ENCODE measurements at places on chromosomes 7 and 10.

DNA sequence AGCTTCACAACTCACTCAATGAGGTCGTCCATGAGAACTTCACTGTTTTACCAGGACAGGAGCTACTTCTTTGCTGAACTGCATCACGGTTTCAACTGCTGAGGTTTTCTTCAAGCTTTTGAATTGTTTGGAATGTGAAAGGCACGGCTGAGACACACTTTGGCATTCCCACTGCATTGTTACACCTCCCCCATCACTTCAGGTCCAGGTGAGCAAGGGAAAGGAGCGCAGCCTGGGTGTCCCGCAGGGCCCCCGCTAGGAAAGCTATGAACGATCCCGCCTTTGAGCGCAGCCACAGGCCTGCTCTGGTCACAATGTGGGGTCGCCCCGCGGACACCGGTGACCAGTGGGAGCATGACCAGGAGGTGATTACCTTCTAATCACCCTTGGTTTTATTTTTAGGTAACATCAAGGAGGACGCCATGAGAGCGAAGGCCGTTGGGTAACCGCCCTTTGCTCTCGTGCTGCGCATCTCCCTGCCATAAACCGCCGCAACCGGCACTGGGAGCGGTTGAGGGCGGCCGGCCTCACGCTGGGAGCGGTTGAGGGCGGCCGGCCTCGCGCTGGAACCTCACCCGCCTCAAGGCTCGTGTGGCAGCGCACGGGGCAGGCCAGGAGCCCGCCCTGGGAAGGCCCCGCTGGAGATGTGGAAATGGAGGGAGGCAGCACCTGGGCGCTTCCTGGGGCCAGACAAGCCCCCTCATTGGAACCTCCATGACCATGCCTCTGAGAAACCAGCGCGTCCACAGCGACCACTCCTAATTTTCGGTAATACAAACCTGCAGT, 50.9 kb upstream of the SGMS1 start:
- DNase-seq, result no peak

- DNase-seq, result no peak
These were observed 37.4 kb downstream of the DNAJC9 start for GRCh38 chr10:73209705-73210104.

DNA sequence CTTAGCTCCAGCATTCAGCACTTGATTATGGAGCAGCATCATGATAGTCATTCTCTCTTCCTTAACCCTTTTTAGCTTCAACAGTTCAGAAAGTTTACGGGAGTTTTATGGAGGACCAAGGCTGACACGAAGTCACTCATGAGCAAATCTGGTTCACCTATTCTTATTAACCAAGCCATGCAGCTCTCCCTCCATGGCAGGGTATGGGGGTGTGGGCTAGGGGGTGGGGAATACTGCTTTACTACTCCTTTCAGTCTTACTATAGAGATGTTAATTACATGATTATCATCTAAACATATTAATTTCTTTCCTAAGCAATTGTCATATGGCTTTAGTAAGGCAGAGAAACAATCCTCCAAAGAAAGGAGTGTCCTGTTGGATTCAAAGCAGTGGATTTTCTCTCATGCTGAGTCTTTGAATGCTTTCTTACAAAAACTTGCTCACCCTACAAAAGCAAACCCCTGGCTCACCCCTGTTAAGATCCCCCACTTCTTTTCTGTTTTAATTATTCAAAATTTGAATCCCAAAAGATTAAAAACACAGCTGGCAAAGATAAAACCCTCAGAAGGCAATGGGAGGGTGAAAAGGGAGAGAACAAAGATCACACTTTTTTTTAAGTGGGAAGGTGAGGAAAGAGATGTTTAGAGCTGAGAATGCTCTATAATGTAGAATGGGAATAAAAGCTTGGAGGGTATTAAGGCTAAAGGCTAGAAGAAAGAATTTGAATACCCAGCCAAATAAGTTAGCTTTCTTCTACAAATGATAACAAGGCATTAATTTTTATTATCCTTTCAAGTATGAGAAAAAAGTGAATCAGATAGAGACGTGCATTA, 46.4 kb upstream of the SEMA3E start:
- DNase-seq, result no peak

DNA sequence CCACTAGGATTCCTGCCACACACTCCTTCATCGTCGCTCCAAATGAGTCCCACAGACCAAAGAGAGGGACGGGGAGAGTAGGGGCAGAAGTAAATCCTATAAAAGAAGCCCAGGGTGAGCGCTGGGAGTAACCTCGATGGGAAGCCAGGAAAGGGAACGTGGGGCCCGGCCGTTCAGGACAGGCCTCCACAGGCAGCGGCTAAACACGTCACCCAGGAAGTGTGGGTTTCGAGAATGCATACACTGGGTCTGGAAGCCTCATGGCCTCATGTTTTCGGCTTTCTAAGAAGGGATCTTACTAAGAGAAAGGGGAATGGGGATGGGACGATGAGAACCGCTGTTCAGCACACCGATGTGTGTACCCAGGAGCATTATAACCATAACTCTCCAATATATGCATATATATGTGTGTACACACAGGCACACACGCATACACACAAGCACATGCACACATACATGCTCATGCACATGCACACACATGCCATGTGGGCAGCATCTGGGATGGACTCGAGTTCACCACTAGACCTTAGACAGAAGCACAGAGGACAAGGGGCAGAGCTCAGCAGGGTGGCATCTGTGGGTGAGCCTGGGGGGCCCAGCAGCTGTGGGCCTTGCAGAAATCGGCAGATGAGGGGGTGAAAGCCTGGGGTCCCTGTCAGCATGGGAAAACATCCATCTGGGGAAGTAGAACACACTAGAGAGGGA, 14.8 kb upstream of the CNPY1 start:
- DNase-seq, result no peak

DNA sequence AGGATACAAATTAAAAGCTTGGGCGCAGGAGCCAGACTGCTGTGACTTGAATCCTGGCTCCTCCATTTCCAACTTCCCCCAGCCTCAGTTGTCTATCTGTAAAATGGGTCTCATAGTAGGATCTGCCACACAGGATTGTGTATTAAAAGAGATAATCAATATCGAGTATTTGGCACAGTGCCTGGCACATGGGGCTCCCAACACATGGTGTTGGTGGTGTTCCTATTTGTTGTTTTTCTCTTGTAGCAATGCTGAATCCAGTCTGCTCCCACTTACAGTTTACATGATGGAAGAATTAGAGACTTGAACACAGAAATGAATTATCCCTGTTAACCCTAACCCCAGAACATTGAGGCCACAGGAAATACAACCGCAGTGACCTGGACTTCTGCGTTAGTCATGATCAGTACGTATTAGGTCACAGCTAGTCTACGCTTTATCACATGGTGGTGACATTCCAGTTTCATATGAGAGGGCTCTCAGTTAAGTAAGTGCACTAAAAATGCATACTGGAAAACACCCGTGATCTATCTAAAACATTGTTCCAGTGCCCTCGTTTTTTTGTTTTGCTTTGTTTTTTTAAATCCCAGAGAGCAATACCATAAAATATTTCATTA, 169.5 kb upstream of the KLF14 start:
- no peak for DNase-seq

GRCh38 chr7:22645418-22646181, 81.4 kb upstream of the IL6 start:
- DNase-seq, result no peak

DNA sequence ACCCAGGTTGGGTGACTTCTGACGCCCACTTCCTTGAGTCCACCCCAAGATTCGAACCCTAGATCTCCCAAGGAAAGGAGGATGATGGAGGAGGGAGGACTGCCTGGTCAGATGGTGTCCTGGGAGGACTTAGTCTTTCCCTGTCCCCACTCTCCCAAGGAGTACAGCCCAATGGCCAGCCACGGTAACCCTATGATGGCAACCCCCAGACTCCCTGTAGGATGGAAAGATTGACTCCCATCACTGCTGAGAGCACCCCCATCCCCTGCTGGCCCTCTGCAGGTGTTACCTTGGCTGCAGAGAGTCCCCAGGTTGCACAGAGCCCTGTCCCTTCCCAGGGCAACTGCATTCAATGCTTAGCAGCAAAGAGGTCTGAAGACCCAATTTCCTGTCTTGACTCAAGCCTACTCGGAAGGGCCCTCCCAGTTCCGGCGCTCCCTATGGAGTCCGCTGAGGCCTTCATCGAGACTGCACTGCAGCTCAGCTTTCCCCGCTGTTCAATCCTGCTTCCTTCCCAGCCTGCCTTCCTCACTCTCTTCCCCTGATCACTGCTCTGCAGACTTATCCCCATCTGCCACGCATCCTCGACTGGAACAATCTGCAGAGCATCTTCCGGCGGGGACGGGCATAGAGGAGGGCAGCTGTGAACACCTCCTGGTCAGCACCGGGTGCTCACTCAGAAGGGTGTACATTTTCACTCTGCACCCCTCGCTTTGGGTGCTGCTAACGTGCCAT, 50.8 kb upstream of the OCM2 start:
- DNase-seq, result no peak

DNA sequence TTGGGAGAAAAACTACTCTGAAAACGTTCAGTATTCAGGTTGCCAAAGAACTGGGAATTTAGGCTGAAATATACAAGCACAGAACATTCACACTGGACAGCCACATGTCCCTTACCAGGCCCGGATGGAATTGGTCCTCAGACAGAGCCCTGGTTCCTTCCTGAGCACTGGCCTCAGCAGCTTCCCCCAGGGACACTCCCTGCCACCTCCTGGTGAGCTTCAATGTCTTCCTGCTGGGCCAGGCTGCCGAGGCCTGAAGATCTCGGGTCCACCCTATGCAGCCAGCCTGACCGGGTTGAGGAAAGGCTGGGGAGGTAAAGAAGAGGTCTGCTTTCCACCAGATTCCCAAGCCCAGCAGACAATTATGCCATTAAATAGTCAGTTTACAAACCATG, 24.8 kb downstream of the LEP start:
- DNase-seq, result no peak

GRCh38 chr10:78830976-78831375, 237.8 kb upstream of the ZMIZ1 start:
- DNase-seq, result no peak

DNA sequence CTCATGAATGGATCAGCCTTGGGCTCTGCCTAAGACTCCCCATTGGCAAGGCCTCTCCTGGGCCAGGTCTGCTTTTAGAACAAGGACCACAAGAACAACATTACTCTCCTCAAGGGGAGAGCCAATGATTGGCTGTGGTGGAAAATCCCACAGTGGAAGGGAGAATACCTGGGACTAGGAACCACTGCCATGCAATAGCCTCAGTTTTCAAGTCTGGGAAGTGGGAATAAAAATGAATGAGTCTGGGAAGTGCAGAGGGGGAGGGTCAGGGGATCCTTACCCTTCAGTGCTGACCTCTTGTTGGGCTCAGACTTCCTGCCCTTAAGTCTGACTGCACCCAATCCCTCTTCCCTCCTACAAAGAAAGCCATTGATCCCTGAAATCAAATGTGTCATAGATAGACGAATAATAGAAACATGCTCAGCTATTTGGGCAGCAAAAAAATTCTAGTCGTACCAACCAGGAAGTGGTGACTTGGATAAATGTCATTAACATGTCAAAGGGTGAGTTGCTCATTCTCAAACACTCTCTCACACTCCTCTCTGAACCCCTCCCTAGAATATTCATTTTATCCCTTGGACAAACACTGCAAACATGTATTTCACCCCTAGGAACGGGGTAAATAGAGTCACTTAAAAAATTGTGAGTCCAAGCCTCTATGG, 123.6 kb downstream of the SH3PXD2A start:
- DNase-seq, result no peak

- no peak for DNase-seq
These were observed 49.6 kb upstream of the SMNDC1 start for GRCh38 chr10:110354322-110354766.

DNA sequence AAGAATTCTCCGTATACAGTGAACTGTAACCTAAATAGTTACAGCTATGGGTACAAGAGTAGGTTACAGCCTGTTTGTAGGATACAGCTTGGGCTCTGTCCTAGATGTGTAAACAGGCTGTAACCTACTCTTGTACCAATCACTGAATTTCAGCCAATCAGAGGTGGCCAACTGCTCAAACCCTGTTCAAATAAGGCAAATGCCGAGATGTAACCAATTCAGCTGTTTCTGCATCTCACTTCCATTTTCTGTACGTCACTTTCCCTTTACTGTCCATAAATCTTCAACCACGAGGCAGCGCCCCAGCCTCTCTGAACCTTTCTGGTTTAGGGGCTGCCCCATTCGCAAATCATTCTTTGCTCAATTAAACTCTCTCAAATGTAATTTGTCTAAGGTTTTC, 8.3 kb upstream of the MMP21 start:
- DNase-seq, result no peak

GRCh38 chr10:62554632-62555199, 180.5 kb downstream of the ZNF365 start:
- peak; percentile 47 for DNase-seq

- no peak for DNase-seq
These were observed 148.2 kb downstream of the CELF2 start for GRCh38 chr10:11165591-11166543.
